ENCODE measurements at places on chromosomes 1 and 21.

GRCh38 chr1:76632136-76632535, 235.1 kb upstream of the ST6GALNAC5 start:
- DNase-seq: no peak

- DNase-seq: peak; percentile 29
Observed at GRCh38 chr1:20634594-20635084, 1.4 kb downstream of the PINK1 start.

DNA sequence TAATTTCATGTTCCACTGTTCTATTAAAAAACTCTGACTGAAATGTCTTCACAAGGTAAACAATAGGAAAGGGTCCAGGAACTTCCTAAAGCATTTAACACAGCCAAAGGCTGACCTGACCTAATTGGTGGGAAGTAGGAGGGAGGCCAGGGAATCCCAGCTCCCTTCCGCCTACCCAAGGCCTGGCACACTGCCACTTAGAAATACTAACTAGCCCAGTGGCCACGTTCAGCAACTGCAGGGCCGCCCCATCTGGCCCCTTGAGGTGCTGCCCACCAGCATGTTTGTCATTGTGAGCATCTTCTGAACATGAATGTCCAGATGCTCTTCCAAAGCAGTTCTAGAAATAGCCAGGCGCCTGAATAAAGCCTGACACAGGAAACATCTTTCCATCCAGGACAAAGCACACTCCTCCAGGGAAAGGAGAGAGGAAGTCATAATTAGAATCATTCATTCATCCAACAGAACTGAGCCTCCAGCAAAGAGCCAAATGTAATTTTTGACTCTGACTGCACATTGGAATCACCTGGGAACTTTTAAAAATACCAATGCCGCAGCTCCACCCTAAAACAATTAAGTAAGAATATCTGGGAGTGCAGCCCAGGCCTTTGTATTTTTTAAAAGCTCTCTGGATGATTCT, 44.6 kb upstream of the BCL9 start:
- no peak for DNase-seq

GRCh38 chr1:201636510-201636971, 97.6 kb downstream of the NAV1 start:
- DNase-seq: no peak

GRCh38 chr1:10965546-10966226, 46.8 kb upstream of the TARDBP start:
- DNase-seq: no peak

DNA sequence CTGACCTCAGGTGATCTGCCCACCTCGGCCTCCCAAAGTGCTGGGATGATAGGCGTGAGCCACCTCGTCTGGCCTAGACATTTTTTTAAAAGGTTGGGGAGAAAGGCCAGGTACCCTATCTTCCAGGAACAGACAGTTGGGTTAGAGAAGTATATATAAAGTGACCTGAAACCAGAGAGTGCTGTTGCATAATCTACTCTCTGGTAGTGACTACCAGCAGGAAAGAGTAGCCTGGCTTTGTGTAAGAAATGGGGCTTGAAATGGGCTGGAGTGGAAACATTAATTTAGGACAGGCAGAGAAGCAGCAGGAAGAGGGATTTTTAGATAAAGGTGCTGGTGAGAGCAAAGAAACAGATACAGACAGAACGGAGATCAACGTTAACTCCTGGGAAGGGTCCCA, 125.8 kb upstream of the HOOK1 start:
- DNase-seq: no peak

- DNase-seq: peak; percentile 32
Observed at GRCh38 chr21:29164323-29164942, 34.0 kb downstream of the MAP3K7CL start.

GRCh38 chr1:48164571-48164970, 57.9 kb upstream of the SLC5A9 start:
- DNase-seq: no peak

- DNase-seq: no peak
Observed at GRCh38 chr1:151960780-151961513, 32.7 kb downstream of the S100A10 start.

- DNase-seq: no peak
Observed at GRCh38 chr1:52629325-52629643, 3.7 kb upstream of the SHISAL2A start.

DNA sequence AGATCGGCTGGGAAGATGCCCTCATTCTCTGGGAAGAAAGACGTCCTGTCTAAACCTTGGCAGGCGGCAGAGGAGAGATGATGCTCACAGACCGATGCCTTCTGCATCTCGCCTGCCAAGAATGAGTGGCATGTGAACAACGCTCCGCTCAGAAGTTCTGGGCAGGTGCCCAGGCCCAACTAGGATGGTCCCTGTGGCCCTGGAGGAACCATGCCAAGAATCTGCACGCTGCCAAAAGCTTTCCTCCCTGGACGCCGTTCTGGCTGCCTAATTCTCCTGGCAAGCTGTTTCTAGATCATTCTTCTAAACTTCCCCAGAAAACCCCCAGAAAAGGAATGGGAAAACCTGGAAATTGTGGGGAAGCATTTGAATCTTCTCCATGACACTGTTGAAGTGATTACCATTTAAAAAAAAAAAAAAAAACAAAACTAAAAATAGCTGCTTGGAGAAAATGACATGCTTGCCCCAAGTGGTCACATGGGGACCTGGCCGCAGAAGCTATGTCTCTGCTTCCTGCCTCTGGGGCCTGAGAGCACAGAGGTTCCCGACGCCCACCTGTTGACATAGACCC, 440.9 kb downstream of the PRDM2 start:
- no peak for DNase-seq

- no peak for DNase-seq
Observed at GRCh38 chr1:25744140-25744581, 55.8 kb upstream of the SELENON start.

- no peak for DNase-seq
Observed at GRCh38 chr1:9145021-9145668, 16.2 kb upstream of the GPR157 start.

- no peak for DNase-seq
Observed at GRCh38 chr1:36692465-36693160, 209.9 kb upstream of the CSF3R start.

DNA sequence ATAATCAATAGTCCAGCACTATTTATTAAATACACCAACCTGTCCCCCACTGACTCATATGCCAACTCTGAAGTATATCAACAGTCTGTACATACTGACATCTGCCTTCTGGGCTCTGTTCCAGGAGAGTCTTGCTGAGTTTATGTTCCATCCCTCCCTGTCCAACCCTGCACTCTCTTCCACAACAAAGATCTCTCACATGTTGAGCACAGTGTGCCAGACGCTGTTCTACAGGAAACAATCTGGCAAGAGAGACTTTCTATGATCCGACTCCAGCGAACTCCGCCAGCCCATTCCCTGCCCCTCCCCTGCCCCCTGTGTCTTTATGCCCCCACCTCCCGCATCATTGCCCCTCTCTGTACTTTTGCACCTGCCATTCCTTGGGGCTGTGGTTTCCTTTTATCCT, 3.4 kb downstream of the LACTBL1 start:
- no peak for DNase-seq

DNA sequence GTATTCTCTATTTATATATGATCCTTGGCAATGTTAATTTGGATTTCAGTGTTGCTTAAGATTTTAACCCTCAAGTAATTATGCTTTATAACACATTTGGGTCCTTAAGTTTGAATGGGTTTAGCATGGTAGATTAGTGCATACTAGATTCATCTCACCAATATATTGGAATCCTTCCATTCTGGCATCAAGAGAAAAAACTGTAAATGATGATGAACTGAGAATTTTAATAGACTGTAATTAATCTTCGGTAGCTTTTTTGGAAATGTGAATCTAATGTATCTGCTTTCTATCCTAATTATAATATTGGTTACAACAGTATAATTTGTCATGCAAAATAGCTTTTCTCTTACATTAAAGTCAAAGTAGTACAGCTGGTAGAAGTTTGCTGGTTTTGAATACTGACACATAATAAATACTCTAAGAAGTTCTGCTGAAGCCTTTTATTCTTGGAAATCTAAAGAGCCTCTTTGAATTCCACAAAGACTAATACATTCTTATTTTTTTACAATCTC, 279.8 kb downstream of the AMY1C start:
- no peak for DNase-seq

DNA sequence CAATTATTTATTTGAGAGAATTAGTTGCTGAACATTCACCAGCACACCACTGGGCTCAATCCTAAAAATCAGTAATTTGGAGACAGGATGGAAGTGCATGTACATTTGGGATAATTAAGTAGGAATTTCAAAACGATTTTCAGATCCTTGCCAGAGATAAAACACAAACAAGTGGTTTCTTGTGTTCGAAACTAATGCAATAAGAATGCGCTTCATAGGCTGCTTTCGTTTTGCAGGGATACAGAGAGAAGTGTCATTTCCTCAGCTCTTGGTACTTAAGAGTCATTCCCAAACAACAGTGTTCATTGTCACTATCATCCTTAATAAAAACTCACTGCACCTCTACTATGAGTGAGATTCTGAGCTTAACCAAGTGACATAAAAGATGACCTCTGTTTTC, 20.6 kb upstream of the USP24 start:
- no peak for DNase-seq

DNA sequence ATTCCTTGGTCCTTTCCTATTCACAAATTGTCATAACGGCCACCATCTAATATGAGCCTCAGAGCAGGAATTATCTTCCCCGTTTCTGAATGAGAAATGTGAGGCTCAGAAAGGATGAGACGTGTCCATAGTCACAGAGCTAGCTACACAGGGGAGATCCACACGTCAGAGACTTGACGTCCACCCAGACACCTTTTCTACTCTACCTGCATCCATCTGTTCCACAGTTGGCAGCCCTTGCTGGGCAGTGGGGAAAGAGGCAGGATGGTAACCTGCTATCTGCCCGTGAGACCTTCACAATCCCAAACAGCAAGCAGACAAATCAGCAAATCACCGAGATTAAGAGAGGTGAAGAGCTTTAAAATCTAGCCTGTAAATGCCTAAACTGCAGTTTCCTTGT, 8.4 kb downstream of the RIMS3 start:
- no peak for DNase-seq

- DNase-seq: peak; percentile 14
Observed at GRCh38 chr21:25385911-25386474, 221.3 kb downstream of the MRPL39 start.

DNA sequence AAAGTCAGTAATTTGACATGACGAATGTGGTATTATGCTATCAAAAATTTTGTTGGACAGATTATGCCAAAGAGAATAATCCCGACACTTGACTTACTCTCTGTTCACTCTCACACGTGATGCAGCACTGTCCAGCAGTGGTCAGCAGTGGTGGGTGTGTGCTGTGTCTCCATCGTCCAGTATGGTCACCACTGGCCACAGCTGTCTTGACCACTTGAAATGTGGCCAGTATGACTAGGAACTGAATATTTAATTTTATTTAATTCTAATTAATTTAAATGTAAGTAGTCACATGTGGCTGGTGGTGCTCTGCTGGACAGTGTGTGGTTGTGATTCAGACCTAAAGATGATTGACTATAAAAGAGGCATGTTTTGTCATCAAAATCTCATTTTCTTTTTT, 24.0 kb downstream of the URB2 start:
- no peak for DNase-seq

DNA sequence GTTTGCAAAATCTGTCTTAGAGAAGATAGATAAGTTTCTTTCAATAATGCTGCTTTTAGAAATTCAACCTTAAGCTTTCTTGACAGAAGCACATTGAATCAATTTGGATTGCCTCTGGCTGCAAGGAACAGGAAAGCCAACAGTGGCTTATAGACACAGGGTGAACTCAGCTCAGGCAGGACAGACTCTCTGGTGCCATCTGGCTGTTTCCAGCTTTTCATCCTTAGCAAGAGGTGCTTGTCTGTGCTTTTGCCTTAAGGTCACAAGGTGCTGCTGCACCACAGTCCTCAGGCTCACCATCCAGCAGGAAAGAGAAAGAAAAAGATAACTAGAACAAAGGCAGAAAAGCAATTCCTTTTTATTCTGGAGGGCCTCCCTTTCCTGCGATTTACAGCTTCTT, 93.7 kb upstream of the ETS2 start:
- peak; percentile 14 for DNase-seq

DNA sequence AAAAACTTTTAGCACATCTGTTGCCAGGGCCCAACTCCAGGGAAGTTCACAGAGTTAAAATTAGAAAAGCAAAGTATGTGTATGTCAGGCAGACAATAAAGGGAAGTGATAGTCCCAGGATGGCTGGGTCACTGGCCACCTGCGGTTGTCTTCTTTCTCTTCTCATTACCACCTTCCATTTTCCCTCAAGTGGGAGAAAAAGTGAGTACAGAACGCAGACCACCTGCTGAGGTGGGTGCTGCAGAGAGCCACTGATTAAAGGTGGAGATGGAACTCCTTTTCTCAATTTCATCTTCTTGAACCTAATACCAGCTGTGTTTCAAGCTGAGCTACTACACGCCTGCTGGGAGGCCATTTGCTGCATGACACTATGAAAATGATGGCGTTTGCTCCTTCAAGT, 88.8 kb upstream of the PDE4B start:
- DNase-seq: no peak

- no peak for DNase-seq
Observed at GRCh38 chr1:109151146-109151990, 37.5 kb downstream of the ELAPOR1 start.

DNA sequence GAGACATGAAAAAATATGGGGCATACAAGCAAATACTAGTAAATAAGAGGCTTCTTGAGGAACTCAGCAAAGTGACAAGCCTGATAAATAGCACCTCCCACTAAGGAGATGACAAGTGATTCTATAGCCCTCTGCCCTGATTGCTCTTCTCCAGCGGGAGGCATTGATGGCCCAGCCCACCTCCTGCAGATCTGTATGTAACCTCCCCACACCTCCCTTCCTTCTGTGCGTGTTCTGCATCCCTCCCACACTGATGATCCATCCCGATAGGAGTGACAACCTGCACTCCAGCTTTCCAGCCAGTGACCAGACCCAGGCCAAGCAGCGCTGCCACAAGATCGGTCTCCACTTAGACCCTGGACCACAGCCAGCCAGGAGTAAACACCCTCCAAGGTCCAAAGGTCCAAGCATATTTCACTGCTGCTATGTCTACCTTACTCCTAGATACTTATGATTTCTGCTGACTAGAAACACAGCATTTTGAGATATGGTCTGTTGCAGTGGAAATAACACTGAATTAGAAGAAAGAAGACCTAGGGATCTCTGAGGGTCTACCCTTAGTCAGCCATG, 176.1 kb downstream of the BRINP2 start:
- no peak for DNase-seq

- no peak for DNase-seq
Observed at GRCh38 chr1:214453109-214453722, 98.2 kb downstream of the PTPN14 start.

- DNase-seq: no peak
Observed at GRCh38 chr1:178388418-178389145, 108.2 kb downstream of the CLEC20A start.

DNA sequence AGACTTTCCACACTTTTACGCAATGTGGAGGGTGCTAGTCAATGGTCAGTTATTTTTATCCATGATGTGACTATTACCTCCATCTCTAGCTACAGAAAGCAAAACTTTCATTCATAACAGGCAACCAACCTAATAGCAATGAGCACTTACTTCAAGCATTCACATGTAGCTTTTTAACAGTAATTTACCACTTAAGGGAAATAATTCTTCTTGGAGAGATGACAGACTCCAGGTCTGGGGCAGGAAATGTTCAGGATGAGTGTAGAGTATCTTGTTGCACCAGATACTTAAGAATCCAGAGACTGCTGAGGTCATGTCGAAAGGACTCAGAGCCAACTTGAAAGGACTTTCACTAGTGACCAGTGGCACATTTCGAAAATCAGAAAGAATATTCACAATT, 347.6 kb downstream of the CHRM3 start:
- DNase-seq: no peak

- DNase-seq: no peak
Observed at GRCh38 chr1:230248889-230249270, 177.3 kb downstream of the PGBD5 start.
